ENCODE measurements at places on chromosomes 16 and 17. TPM values are rescaled to one million over a fixed set of nuclear protein-coding genes. Genes with fewer than 3 reads are reported as not detected.

Gene GSG1L
- not detected for total RNA-seq

Gene CDRT15
- not detected for total RNA-seq

Gene KRT33B
- total RNA-seq: not detected

Gene KCNJ16
- total RNA-seq: not detected

Gene ZG16B
- total RNA-seq: not detected

Gene UQCRC2
- total RNA-seq: 186 TPM

Gene CLDN6
- total RNA-seq: not detected

Gene TMED6
- 1.2 TPM for total RNA-seq

Gene ADAT1
- 32.6 TPM for total RNA-seq

Gene CMTM1
- total RNA-seq: 6.4 TPM

Gene SCARF1
- total RNA-seq: 25.7 TPM

Gene NPIPA2
- 7.4 TPM for total RNA-seq

Gene C1QL1
- not detected for total RNA-seq

Gene SLC16A13
- 2.9 TPM for total RNA-seq

Gene ARHGDIG
- 8.6 TPM for total RNA-seq

DNA sequence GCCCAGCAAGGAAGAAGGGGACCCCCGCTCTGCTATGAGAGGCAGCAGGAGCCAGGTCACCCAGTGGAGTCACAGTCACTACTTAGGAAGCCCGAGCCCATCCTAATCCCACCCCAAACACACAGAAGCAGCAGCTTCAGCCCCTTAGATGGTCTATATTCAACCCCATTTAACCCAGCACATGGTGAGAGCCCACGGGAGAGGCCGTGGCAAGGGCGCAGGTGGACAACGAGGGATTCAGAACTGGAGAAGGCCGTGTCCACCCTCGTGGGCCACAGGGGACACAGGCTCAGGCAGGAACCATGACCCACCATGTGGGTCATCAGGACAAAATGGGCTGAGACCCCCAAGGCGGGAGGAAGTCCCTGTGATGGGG is 1.6 kb upstream of the TRPV3 start:
- DNase-seq: no peak

- DNase-seq: no peak
These were observed 840.2 kb upstream of the GOT2 start for GRCh38 chr16:59574296-59574695.

DNA sequence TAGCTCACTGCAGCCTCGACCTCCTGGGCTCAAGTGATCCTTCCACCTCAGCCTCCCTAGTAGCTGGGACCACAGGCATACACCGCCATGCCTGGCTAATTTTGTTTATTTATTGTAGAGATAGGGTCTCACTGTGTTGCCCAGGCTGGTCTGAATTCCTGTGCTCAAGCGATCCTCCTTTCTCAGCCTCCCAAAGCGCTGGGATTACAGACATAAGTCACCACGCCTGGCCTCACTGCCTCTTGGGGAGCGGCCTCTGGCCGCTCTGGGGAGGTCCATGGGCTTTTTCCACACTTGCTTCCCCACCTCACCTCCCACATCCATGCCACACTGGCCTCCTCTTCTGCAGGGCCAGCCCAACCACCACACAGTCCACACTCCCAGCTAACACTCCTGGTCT is 18.3 kb upstream of the ADGRG3 start:
- DNase-seq: no peak

DNA sequence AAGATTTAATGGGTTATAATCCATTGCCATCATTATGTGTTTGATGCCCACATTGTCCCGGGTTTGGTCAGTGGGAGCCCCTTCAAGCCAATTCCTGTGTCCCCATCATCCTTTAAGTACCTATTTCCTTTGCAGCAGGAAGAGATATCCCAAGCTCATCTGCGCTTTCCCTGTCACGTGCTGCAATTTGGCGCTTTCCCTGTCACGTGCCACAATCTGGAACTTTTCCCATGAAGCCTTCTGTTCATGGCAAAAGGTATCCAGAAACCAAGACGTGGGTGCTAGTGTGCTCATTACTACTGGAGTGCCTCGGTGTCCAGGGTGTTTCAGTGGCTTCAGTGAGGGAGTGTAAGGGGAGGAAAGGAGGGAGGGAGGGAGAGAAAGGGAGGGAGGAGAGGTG is 168.5 kb downstream of the NPIPB11 start:
- peak; percentile 8 for DNase-seq

- DNase-seq: no peak
These were observed 1.7 kb downstream of the GPRC5C start for GRCh38 chr17:74433421-74434121.

- no peak for DNase-seq
These were observed 16.0 kb upstream of the LHX1 start for GRCh38 chr17:36921095-36921851.

DNA sequence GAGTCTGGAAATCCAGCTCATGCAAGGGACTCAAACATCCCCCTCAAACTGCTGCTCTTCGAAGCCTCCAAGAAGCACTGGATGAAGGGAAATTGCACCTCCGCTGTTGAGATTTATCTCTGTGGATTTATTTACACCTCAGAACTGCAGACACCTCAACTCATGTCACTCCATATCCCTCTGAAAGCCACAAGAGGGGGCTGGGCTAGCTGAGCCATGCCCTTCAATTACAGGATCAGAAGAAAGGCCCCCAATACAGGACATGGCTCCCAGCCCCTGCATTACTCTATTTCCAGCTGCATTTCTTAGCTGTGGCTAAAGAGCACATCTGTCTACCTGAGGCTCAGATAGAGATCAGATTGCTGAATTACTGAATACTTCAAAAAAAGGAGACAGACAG is 103.1 kb upstream of the DYNLRB2 start:
- DNase-seq: no peak

GRCh38 chr16:86396422-86396821 is 113.9 kb upstream of the FOXF1 start:
- DNase-seq: no peak

DNA sequence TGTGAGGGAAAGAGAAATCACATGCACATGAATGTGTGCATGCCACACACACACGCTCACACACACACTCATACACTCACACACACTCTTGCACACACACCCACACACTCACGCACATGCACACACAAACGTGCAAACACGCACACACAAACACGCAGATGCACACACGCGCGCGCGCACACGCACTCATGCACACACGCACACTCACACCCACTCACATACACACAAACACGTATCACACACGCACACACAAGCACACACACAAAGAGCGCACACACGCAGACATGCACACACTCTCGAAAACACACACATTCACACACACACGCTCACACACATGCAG is 72.2 kb downstream of the GAS7 start:
- DNase-seq: no peak

DNA sequence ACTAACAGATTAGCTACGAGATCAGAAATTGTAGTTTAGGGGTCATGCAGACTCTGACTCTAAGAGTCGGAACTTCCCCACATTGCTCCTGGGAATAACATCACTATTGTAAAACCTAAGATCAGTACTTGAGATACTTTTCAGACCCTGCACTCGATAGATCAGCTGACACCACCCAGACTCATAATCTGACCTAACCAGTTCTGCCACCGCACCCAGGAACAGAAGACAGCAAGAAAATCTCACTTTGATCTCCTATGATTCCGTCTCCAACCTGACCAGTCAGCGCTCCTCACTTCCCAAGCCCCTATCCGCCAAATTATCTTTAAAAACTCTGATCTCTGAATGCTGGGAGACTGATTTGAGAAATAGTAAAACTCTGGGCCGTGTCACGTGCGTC is 27.2 kb upstream of the ASGR2 start:
- DNase-seq: peak; percentile 18

GRCh38 chr16:27703121-27703520 is 153.2 kb downstream of the KATNIP start:
- DNase-seq: peak; percentile 35

DNA sequence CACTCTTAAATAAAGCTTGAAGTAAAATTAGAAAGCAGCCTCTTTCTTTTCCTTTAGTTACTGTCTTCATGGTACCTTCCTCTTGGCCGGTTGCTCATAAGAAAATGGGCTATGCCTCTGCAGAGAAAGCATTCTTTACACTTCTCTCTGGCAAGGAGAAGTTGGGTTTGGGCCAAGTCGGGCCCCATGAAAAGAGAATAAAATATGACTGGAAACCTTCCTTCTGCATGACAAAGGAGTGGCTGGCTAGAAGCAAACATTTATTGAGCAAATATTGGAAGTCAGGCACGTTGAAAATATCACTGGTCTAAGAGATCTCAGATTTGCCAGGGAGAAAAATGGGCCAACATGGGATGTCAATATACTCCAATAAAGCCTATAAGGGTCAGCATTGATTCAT is 126.1 kb downstream of the CA10 start:
- no peak for DNase-seq

GRCh38 chr17:43125967-43126910 is 1.1 kb upstream of the BRCA1 start:
- peak; percentile 74 for DNase-seq

DNA sequence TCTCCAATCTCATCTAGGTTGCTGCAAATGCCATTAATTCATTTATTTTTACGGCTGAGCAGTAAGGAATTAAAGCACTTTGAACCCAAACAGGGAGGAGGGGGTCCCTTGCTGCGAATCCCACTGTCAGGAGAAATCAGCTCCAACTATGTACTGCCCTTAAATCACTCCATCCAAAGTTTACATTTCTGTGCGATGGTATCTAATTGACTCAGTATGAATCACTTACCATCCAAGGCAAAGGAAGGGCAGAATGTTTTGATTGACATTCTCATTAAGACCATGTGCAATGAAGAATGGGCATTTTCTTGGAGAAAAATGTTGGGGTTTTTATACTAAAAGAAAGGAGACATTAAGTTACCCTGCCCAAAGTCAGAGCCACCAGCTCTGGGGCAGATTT is 47.7 kb upstream of the XYLT1 start:
- no peak for DNase-seq
